ENCODE measurements at places on chromosomes 6 and 20.

GRCh38 chr6:134152767-134153485 is 100.5 kb upstream of the SLC2A12 start:
- DNase-seq = no peak

GRCh38 chr6:159693128-159693893 is at the start of gene SOD2:
Gene SOD2, minus strand, starts transcription at chr6:159693241. Its CDS starts 74 bp downstream, at chr6:159693167.
- peak; percentile 87 for DNase-seq

GRCh38 chr20:8406391-8406790 is 274.3 kb downstream of the PLCB1 start:
- DNase-seq = no peak

- no peak for DNase-seq
Observed at GRCh38 chr6:122853259-122853995, 64.4 kb downstream of the SMPDL3A start.

DNA sequence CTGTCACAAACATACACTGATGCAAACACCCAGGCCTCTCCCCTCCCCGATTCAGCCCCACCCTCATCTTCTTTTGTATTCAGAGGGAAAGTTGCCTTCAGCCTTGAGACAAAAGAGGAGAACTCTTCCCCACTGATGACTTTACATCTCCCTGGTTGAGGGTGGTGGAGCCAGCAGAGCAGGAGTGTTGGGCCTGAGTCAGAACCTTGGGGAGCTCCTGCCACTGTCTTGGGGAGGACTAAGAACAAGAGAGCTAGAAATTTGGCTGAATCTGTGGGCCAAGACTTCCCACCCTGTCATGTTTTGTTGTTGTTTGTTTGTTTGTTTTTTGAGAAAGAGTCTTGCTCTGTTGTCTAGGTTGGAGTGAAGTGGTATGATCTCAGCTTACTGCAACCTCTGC is 89.1 kb downstream of the MDGA1 start:
- no peak for DNase-seq

GRCh38 chr6:129120856-129121638 is 238.1 kb downstream of the LAMA2 start:
- no peak for DNase-seq

- DNase-seq = no peak
Observed at GRCh38 chr6:28597217-28597835, 71.6 kb downstream of the GPX5 start.

DNA sequence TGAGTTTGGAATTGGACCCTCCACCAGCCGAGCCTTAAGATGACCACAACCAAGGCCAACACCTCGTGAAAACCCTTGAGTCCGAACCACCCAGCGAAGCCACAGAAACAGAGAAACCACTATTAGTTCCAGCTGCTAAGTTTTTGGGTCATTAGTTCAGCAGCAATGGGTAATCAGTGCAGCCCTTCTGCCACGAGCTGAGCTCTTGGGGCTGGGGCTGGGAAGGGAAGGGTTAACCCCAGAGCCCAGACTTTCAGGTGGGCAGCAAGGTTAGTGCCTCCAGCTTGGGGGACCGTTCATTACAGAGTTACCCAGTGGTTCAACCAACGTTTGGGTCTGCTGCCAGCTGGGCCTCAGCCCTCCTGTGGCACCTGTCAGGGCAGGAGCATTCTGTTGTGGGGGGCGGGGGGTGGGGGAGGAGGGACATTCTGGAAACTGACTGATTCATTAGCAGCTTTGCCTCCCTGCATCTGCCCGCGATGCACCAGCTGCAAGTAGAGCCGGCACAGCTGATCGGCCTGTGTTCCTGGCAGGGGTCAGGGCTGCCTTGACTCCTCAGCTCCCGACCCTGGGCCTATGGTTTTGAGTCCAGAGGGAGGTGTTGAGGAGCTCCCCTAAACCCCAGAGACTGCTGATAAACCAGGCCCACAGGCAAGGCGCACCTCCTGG is 52.7 kb downstream of the TGM2 start:
- DNase-seq = no peak

- DNase-seq = no peak
Observed at GRCh38 chr20:13690943-13691342, 52.2 kb upstream of the TASP1 start.

DNA sequence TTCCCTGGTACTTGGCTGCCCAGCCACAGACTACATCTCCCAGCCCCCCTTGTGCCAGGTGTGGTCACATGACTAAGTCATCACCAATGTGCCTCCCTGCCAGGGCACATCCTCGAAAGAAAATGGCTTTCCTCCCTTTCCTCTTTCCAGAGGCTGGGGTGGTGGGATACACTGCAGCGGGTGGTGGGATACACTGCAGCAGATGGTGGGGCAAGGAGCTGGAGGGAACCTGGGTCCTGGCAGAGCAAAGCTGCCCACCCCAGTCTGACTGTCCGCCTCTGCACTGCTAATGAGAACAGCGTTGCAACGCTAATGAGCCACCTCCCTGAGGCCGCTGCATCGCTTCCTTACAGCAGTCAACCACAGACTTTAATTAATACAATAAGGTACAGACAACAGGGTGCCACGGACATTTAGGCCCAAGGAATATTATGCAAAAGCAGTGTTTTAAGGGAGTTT is 125.3 kb downstream of the PREX1 start:
- no peak for DNase-seq

DNA sequence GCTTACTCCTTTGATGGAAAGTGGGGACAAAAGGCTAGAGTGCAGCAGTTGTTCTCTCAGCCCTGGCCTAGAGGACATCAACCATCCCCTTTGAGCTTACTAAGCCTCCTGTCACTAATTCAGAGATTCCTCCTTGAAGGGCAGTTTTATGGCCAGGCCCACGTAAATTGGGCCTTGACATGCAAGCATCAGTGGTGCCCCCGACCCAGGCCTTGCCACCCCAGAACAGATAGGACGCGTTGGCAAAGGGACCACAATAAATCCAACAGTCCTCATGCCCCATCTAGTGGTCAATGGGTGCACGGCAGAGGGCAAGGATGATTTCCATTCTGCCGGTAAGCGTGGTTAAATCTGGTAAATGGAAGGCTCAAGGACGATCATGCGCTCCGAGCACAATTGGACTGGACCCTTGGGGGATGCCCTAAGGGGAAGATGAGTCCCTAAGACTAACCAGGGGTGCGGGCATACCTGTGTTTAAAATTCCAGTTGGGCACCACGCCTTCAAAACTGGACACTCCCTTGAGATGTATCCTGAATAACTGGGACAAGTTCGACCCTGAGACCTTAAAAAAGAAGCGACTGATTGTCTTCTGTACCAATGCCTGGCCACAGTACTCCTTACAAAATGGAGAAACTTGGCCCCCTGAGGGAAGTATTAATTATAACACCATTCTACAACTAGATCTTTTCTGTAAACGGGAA is 32.6 kb downstream of the CEP85L start:
- peak; percentile 63 for DNase-seq

DNA sequence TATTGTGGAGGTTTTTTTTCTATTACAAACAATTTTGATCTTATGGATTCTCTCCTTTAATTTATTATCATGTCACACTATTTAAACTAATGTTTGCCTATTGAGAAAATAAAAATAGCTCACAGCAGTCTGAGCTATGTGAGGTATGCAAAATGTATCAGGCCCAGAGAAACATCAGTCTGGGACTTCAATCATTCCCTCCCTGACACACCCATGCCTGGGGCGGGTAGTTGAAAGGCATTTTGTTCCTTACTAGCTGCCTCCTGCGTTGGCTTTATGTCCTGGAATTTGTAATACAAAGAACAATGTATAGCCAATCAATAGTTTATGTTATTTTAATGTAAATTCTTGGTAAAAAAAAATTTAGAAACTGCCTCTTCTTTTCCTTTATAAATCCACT is 403.3 kb downstream of the EPM2A start:
- no peak for DNase-seq

GRCh38 chr6:158686791-158687381 is 37.0 kb downstream of the SYTL3 start:
- DNase-seq = no peak

Data from midbrain (tissue), 1 donor.